ENCODE measurements at places on chromosomes 16 and 17. TPM values are rescaled to one million over a fixed set of nuclear protein-coding genes. Genes with fewer than 3 reads are reported as not detected.
A peak's percentile ranks its signal among the peaks of the same experiment; 100 is the strongest.

- no peak for DNase-seq
Measured at GRCh38 chr16:13510425-13511151, 409.4 kb upstream of the ERCC4 start.

DNA sequence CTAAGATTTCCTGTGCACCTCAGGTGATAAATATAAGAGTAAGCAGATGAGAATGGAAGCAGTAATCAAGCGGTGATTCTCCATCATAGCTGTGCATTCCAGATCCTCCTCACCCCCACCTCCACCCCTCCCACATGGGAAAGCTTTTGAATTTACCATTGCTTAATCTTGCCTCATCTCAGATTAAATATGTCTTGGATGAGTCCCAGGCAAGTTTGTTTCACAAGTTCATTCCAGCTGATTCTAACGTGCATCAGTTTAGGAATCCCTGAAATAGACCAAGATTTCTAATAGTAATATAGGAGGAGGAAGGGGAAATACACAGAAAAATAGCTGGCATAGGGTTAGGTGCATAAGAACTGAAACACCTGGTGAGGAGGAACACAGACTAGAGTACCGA is 396.2 kb upstream of the KIF2B start:
- no peak for DNase-seq

- no peak for DNase-seq
Measured at GRCh38 chr16:8686879-8687278, 12.5 kb downstream of the ABAT start.

The FN3K gene
- total RNA-seq = 28.3 TPM

- DNase-seq = no peak
Measured at GRCh38 chr17:8138374-8138671, 13.9 kb downstream of the PER1 start.

DNA sequence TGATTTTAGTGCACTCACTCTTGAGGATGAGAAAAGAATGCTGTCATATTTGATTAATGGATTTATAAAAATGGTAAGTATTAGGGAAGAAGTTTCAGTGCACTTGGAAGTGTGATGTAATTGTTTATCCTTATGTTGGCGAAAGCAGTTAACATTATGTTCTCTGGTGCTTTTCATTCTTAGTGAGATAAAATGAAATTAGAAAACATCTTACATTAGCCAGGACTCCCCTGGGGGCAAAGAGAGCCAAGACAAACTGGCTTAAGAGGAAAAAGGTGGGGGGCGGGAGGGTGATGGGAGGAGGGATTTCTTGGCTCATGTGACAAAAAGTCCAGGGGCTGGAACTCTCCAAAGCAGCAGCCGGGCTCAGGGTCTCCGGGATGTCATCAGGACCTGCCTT is 73.2 kb downstream of the KNOP1 start:
- peak; percentile 74 for DNase-seq

The OR4D2 gene
- total RNA-seq = not detected

DNA sequence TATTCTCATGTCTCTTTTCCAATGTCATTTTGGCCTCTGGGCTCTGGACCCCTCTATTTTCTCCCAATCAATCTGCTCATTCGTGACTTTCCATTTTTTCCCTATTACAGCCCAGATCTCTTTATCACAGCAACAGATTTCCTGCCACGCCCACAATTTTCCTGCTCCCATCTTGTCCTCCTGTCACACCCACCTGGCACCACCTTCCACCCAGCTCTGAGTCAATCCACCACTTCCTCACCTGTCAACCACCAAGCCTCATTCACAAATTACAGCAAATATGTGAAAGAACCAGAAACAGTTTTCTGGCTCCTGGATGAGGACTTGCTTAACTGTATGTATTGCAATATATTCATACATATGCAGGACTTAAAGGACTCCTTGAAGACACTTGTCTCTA is 311.3 kb downstream of the GRIN2A start:
- no peak for DNase-seq

DNA sequence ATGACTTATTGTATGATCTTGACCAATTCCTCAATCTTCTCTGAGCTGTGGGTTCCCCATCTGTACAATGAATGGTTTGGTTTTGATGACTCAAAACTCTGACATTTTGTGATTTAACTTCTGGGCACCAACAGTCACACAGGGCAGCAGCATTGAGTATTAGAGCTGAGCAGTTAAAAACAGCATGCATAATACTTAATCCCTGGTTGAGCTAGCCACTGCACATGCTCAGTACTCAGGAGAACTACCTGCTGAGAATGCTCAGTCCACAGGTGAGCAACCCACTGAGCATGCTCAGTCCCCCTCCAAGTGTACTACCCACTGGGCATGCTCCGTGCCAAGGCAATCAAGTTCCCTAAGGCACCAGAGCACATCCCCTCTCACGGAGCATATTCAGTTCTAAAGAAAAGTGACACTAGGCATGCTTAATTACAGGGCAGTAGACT is 68.7 kb downstream of the AIPL1 start:
- no peak for DNase-seq

GRCh38 chr16:4249530-4250308 is 7.8 kb upstream of the SRL start:
- DNase-seq = no peak

GRCh38 chr16:86594721-86595120 is 16.4 kb downstream of the FOXL1 start:
- DNase-seq = no peak

DNA sequence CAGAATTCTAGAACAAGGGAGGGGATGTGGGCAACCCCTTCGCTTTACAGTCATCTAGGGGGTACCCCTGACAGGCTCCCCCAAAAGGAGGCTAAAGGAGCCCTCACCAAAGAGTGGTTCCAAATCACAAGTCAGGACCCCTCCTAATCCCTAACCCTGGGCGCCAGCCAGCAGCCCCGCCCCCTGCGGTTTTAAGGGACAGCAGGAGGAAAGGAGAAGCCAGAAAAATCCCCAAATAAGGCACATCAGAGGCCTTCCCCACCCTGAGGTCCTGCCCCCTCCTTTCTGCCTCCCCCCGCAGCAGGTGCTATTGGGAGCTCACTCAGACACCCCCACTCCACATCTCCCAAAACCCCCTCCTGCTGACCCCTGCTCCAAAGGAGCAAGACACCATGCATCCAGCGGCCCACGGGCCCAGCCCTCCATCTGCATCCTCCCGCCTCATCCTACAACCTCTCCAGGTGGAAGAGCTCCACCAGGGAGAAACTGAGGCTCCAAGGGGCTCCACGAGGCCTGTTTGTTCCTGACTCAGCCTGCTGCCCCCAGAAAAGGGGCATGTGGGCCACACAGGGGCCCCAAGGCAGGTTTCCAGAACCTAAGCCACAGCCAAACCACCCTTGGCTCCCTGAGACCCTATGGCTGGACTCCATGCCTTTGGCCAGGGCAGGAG is 93.5 kb downstream of the GOSR1 start:
- no peak for DNase-seq

DNA sequence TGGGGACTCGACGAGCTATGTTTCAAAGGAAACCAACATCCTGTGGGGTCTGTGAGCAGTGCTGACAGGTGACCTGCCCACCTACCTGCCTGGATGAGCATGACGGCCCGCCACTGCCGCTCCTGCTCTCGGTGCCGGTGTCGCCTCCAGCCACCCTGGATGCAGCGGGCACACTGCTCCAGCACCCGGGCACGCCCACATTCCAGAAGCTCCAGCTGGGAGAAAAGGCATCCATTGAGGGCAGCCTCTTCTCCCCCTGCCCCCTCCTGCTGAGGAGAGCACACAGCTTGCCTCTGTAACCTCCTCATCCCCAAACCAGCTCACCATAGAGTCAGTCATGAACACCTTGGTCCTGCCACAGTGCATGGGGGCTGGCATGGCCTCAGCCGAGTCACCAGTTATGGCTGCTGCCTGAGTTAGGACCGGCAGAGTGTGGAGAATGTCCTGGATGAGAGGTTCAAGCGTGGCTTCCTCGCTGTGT is 14.3 kb downstream of the ZNHIT3 start:
- no peak for DNase-seq

DNA sequence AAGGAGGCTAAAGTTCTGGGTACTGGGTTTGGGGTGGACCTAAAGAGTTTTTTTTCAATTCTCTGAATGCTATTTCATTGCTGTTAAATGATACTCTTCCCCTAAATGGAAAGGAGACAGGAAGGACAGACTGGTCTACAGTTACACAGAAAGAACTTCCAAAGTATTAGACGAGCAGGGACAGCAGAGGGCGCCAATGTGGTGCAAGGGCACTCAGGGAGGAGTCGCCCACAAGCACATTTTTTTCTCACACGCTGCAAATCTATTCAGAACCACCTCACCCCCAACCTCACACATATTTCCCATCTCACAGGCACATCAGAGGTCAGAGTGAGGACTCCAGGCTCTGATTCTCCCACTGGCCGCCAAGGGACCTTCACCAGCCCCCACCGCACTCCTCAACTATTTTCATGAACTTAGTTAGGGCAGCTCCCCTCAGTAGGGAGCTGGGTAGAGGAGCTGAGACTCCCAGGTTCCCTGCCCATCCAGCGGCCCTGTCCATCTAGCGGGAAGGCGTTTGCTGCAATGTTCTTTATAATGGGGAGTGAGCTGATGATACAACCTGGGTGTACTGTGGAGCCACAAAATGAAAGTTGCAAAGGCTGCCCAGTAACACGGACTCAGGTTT is 6.8 kb upstream of the CA4 start:
- DNase-seq = peak; percentile 84

DNA sequence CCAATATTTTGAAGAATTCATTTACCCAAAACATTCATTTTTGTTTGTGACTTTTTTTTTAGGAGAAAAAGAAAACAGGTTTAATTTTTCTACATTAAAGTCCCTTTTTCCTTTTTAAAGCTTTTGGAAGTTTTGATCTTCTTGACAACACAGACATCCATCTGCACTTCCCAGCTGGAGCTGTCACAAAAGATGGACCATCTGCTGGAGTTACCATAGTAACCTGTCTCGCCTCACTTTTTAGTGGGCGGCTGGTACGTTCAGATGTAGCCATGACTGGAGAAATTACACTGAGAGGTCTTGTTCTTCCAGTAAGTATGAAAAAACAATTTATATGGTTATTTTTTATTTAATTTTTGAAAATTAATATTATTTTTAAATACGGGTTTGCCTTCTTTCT is 37.2 kb downstream of the SIAH1 start:
- DNase-seq = no peak

- no peak for DNase-seq
Measured at GRCh38 chr17:7215652-7216180, 3.9 kb downstream of the DLG4 start.

DNA sequence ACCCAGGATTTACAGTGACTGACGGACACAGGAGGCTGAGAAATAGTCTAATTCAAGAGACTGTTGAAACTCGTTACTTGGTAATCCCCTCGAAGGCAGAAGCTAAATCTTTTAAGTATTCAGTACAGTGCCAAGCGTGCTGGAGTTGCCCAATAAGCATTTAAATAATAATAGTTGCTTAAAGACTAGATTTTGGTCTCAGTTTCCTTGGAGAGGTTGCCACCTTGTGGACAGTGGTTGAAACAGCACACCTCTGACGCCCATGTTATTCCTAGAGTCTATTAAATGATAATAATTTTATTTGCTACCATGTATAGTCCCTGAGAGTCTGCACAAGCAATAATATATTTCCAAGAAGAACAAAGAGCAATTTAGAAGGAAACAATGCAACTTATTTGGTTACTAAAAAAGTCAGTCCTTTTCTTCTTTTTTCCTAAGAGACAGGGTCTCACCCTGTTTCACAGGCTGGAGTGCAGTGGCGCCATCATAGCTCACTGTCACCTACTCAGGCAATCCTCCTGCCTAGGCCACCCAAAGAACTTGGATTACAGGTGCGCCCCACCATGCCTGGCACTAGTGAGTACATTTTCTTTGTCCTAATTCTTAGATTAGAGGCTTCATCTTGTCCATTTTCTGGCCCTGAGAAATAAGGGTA is 138.0 kb upstream of the NUDT7 start:
- DNase-seq = peak; percentile 65

The ENPP7 gene
- not detected for total RNA-seq

DNA sequence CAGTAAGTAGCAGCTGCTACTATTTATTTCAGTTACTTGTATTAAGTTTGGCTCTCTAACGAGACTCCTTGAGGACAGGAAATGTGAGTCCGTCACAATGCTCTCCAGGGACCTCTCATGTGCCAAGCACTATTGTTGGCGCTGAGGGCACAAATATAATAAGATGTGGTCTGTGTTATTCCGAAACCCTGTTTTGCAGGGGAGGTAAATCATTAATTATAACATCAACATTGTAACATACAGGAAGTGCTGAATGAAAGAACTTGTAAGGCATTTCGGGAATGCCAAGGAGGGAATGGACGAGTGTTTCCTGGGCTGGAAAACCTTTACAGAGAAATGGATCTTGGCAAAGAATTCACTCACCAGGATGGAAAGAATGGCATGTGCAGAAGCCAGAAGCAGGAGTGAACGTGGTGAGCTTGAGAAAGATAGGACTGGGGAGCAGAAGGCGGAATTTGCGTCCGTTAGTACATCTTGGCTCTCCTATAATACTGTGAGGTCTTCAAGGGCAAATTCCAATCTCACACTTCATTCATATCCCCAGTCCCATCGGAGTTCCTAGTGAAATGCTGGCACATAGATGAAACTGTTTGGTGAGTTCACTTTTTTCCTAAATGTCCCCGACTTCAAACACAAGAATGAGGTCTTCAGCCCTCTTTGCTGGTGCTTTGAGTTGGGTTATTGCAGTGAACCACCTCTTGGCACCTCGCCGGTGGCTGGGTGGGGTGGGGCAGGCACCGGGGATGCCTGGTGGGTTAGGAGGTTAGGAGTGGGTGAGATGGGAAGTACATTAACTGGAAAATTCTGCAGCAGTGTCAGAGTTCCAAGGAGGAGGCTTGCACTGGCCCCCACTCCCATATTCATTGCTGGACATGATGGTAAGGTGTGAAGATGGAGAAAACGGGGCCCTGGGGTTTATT is 11.5 kb downstream of the TAC4 start:
- no peak for DNase-seq

The DNASE1L2 gene
- not detected for total RNA-seq

DNA sequence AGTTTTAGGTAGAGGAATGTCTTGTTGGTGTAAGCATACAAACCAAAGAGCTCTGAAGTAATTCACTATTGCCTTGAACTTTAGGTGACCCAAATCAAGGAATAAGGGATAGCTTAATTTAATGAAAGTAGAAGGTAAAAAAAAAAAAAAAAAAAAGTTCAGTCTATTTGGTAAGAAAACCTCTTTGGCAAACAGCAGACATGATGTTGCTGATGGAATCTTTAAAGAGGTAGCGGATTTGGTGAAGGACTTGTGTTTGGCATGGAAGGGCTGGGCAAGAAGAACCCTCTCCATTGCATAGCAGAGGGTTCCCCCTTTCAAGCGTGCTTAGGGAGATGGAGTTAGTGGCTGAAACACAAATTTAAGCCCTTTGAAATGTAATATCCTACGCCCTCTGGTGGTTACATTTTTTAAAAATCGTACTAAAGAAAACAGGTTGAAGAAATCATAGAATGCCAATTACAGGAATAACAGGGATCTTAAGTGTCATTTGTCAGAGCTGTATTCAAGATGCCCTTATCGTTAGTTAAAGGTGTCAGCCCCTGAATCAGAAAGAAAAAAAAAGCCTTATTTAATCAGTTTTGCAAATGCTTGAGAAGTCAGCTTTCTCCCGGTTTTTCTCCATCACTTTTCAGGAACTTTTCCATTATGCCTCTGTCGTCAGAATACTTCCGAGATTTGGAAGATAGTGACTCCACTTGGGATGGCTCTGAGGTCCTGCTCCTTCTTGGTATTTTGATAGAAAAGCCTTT is 383.1 kb downstream of the KCNJ2 start:
- DNase-seq = no peak

Measured in right atrium auricular region (tissue), 2 donors.